ENCODE measurements at places on chromosomes 5 and 9. TPM values are rescaled to one million over a fixed set of nuclear protein-coding genes. Genes with fewer than 3 reads are reported as not detected.
A peak's percentile ranks its signal among the peaks of the same experiment; 100 is the strongest.

Gene PHF24
- 0.29 TPM for total RNA-seq

Gene PRR16
- not detected for total RNA-seq

Gene SEMA4D
- 65.3 TPM for total RNA-seq

Gene FGF18
- total RNA-seq = 2.3 TPM

DNA sequence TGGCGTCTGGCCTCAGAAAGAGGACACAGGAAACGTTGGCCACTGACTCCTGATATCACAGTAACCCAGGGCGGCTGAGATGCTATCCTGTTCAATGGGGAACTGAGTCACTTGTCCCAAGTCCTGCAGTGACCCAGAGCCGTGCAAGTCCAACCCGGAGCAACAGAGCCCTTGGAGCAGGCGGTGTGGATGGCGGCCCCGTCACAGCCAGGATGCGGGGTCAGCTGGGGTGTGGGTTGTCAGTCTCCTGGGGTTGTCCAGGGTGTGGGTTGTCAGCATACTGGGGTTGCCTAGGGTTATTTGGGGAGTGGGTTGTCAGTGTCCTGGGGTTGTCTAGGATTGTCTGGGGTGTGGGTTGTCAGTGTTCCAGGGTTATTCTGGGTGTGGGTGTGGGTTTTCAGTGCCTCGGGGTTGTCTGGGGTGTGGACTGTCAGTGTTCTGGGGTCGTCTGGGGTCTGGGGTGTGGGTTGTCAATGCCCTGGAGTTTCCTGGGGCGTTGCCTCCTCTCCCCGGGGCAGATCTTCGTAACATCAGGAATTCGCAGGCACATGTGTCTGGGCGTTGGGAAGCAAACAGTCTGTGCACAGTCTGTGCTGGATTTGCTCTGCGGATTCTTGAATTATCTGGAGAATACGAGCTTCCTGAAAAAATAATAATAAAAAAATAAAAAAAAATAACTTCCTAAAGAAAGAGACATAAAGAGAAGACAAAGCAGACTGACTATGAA lies 257.5 kb downstream of the PARP8 start:
- no peaks in the 10 kb centered on the region for H3K4me1 ChIP-seq
- DNase-seq = no peak
- H3K36me3 ChIP-seq = no peaks in the 10 kb centered on the region
- H3K4me3 ChIP-seq = no peak overlapping the region
- no peak overlapping the region for H3K27ac ChIP-seq
- no peaks in the 10 kb centered on the region for H3K27me3 ChIP-seq

DNA sequence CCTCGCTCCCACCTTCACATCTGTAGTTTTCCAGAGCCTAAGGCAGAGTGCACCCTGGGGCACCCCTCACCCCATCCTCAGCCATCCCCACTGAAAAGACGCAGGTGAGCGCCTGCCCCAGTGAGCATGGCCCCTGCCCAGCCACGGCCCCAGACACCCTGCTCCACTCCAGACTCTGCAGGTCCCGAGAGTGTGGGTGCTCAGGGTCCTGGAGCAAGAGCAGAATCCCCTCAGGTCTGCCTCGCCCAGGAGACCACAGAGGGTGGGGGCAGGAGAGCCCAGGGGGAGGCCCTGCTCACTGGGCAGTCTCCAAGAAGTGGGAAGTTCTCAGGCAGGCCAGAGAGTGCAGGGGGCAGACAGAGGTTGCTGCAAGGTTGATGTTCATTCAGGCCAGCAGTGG lies 158.6 kb upstream of the PPP1R26 start:
- no peak for DNase-seq
- no peak overlapping the region for H3K4me3 ChIP-seq
- no peak overlapping the region for H3K27ac ChIP-seq
- peaks cover 22% of the 10 kb centered on the region for H3K27me3 ChIP-seq
- H3K4me1 ChIP-seq = no peaks in the 10 kb centered on the region
- no peaks in the 10 kb centered on the region for H3K36me3 ChIP-seq

DNA sequence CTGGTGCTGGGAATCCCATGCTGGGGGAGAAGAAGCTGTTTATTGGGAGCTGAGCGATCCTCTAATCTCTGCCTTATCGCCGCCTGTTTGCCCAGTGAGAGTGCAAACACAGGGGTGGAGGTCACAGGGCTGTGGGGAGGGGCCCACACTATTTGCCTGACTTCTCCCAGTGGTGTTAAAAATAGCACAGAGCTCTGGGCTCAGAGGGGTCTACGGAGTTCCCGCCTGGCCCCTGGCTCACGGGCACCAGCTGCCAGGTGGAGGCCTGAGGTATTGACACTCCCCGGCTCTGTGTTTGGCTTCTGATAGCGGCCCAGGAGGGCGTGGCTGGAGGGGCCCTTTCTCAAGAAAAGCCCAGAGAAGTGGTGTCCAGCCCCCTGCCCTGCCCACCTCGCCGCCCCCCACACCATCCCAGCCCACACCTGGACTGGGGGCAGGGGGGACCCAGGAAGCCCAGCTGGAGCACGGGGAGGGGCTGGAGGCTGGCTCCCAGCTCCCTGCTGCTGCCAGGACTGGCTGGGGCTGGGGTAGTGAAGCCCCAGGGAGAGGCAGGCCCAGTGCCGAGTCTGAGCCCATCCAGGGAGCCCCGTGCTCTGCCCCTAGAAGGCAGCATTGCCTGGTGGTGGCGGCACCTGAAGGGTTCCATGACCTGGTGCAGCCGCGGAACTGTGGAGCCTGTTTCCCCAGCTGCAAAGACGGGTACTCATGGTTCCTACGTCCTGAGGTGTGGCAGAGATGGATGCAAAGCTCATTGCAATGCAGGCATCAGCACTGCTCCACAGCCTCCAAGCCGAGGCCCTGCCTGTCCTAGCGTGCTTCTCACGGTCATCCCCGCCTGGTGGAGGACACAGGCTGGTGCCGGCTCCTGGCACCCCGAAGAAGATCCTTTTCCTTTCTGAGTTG lies 35.7 kb upstream of the EGFL7 start:
- peaks cover 5% of the 10 kb centered on the region for H3K27me3 ChIP-seq
- peak overlapping the region; percentile 82 for H3K27ac ChIP-seq
- DNase-seq = peak; percentile 75
- H3K4me1 ChIP-seq = peaks cover 20% of the 10 kb centered on the region

DNA sequence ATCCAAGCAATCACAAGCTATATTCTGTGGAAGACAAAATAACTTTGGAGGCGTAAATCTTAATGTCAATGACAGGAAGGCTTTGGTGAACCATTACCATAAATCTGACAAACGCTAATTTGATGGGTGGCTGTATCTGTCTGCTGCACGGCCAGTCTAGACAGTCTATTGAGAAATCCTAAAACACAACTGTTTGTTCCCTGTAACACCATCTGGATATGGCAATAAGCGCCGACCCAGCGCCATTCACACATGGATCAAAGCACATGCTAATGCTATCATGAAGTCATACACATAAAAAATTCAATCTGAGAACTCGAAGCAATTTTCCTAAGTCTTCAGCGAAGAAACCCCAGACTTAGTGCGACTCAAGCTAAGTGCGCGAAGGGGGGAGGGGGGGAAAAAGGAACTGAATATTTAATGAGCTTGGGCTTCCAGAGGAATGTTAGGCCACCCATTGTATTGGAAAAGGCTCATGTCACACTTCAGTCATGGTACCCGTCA lies 95.1 kb downstream of the ARL15 start:
- no peak overlapping the region for H3K27ac ChIP-seq
- peaks cover 5% of the 10 kb centered on the region for H3K4me1 ChIP-seq
- H3K4me3 ChIP-seq = no peak overlapping the region
- no peak for DNase-seq

GRCh38 chr5:158600679-158601078 lies 499.0 kb downstream of the EBF1 start:
- no peak overlapping the region for H3K27ac ChIP-seq
- no peak for DNase-seq
- H3K4me3 ChIP-seq = no peak overlapping the region
- no peaks in the 10 kb centered on the region for H3K4me1 ChIP-seq
- H3K27me3 ChIP-seq = peaks cover 6% of the 10 kb centered on the region

- H3K4me1 ChIP-seq = no peaks in the 10 kb centered on the region
- no peaks in the 10 kb centered on the region for H3K36me3 ChIP-seq
- H3K27ac ChIP-seq = no peak overlapping the region
- no peak for DNase-seq
- H3K4me3 ChIP-seq = no peak overlapping the region
- H3K27me3 ChIP-seq = no peaks in the 10 kb centered on the region
These were observed 302.1 kb downstream of the SLF1 start for GRCh38 chr5:94920570-94920969.

GRCh38 chr5:124642151-124642550 lies 104.3 kb downstream of the ZNF608 start:
- H3K27ac ChIP-seq = peak overlapping the region; percentile 48
- peaks cover 32% of the 10 kb centered on the region for H3K4me1 ChIP-seq
- H3K4me3 ChIP-seq = no peak overlapping the region
- no peak for DNase-seq

- peak; percentile 55 for DNase-seq
- H3K27ac ChIP-seq = peak within 1 kb of the TSS; percentile 54
- H3K36me3 ChIP-seq = no peaks in the 10 kb centered on the region
These were observed at the start of gene DPYSL3 for GRCh38 chr5:147509710-147510651. Gene DPYSL3 (minus strand): TSS chr5:147510068. CDS start chr5:147509858, 210 bp downstream.

DNA sequence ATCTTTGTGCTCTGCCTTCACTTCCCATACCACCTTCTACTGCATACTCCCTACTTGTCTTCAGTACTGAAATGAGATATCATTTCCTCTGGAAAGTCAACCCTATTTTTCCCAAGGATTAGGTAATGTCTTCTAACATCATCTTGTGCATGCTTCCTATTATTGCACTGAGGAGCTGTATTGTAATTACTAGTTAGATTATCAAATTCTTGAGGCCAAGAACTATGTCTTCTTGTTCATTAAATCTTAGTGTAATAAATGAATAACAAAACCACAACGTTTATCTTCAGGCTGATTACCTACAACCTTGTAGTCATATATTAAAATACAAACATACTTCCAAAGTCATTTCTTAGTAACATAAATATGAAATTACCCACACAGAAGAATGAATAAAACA lies 87.9 kb upstream of the POU5F2 start:
- H3K4me3 ChIP-seq = no peak overlapping the region
- no peak for DNase-seq
- no peak overlapping the region for H3K27ac ChIP-seq
- H3K27me3 ChIP-seq = no peaks in the 10 kb centered on the region
- H3K36me3 ChIP-seq = peaks cover 11% of the 10 kb centered on the region
- no peaks in the 10 kb centered on the region for H3K4me1 ChIP-seq

DNA sequence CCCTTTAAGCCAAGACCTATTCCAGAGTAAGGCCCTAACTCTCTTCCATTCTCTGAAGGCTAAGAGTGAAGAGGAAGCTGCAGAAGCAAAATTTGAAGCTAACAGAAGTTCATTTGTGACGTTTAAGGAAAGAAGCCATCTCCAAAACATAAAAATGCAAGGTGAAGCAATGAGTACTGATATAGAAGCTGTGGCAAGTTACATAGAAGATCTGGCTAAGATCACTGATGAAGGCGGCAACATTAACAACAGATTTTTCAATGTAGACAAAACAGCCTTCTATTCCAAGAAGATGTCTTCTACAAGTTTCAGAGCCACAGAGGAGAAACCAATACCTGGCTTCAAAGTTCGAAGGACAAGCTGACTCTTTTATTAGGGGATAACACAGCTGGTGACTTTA lies 1143.4 kb downstream of the CDH12 start:
- H3K36me3 ChIP-seq = no peaks in the 10 kb centered on the region
- H3K4me1 ChIP-seq = no peaks in the 10 kb centered on the region
- no peak overlapping the region for H3K27ac ChIP-seq
- H3K4me3 ChIP-seq = no peak overlapping the region
